ENCODE measurements at places on chromosomes 5 and 9.

DNA sequence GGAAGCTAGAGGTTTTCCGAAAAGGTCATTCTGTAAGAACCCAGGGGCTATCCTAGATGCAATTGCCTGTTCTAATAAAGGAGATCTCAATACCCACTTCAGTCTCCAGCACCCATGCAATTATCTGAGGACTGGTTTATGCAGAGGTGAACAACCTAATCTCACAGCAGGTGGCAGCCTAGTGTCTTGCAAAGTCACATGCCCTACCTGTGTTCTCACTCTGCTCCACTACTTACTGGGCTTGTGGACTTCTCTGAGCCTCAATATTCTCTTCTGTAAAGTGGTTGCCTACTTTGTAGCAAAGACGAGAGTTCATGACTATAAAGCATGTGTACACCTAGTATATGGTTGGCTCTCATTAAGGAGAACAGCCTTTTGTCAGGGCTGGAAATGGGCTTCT is 21.0 kb upstream of the ALDH1B1 start:
- DNase-seq = no peak

DNA sequence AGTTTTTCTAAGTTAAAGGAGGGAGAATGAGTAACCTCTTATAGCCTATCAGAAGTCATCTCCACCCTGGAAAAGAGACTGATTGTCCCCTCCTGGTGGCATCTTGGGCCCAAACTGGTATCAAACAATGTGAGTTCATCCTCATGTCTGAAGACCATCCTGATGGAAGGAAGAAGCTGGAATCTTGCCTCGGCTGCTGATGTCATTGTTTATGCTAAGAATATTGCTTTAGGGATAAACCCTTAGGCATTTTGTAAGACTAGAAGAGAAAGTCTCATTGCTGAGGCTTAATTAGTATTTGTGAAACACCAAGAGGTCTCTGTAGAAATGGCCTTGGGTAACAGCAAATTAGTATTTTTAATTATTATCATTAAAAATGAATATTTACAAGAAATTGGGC is 65.7 kb upstream of the KCNN2 start:
- no peak for DNase-seq

- DNase-seq = no peak
Measured at GRCh38 chr9:121499427-121500164, at the start of gene GGTA1. Gene GGTA1, minus strand, starts transcription at chr9:121499844. Its CDS starts 31,922 bp downstream, at chr9:121467922.

GRCh38 chr5:9245071-9245470 is 300.8 kb downstream of the SEMA5A start:
- no peak for DNase-seq

DNA sequence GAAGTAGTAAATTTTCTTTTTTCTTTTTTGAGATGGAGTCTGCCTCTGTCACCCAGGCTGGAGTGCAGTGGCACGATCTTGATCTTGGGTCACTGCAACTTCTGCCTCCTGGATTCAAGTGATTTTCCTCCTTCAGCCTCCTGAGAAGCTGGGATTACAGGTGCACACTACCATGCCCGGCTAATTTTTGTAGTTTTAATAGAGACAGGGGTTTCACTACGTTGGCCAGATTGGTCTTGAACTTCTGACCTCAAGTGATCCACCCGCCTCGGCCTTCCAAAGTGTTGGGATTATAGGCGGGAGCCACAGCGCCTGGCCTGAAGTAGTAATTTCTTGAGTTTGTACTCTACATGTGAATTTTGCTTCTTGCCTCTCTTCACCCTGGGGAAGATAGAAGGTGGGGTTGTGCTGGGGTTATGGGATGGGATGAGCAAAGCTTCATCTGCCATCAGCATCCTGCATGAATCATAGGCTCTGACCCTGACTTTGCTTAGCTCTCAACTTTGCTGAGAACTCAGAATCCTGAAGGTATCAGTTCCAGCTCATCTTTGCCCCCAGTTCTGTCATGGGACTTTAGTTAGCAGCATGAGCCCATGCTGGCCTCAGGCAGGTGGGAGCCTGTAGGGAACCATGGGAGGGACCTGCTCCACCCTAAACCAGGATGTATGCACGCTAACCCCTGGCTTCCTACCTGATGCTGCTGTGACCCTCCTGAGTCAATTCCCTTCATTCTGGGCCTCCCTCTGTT is 9.3 kb upstream of the CCL21 start:
- DNase-seq = no peak

DNA sequence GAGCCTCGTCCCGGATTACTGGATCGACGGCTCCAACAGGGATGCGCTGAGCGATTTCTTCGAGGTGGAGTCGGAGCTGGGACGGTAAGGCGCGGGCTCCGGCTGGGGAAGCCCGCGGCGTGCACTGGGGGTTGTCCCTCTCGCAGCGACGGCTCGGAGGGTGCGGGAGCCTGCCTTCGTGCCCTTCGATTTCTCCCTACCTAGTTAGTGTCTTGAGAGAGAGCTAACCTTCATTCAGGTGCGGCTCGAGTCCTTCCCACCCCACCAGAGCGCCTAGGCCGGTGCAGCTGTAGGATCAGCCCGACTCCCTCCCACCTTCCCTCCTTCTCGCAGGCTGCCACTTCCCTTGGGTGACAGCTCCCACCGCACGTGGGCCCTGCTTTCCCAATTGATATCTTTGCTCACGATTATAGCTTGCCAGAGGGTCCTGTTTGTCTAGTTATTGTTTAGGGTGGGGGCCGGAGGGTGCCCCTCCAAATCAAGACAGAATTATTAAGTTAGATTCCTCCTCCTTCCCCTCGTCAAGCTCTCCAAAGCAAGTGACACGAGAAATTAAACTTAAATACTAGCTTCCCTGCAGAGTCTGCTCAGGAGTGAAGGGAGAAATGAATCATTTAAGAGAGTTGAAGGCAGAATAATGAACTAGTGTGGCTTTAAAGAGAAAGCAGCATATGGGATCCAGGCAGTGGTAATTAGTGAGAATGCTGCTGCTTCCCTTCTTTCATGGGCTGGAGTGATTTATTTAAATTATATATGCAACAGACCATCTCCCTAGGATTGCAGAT is 569 bp downstream of the CAMK4 start:
- no peak for DNase-seq

DNA sequence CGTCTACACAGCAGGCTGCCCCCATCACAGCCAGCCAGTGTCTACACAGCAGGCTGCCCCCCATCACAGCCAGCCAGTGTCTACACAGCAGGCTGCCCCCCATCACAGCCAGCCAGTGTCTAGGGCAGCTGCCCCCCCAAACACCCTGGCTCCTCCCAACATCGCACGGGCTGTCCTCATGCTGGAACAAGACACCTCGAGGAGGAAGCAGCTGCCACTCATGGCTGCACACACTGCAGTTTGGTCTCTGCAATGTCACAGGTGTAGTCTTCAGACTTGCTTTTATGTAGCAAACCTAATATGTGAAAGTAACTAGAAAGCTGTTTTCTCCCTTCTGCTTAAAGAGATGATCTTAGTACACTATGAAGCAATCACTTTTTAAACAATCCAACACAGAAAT is 9.7 kb downstream of the LRRC14B start:
- DNase-seq = no peak

DNA sequence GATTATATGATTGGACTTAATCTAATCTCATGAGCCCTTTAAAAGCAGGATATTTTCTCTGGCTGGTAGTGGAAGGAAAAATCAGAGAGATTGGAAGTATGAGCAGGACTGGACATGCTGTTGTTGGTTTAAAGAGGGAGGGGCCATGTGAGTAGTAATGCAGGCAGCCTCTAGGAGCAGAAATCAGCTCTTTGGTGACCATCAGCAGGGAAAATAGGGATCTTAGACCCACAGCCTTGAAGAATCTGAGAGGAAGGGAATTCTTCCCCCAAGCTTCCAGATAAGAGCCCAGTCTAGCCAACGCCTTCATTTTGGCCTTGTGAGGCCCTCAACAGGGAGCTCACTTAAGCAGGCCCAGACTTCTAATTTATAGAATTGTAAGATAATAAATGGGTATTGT is 9.5 kb downstream of the SH3GL2 start:
- no peak for DNase-seq

DNA sequence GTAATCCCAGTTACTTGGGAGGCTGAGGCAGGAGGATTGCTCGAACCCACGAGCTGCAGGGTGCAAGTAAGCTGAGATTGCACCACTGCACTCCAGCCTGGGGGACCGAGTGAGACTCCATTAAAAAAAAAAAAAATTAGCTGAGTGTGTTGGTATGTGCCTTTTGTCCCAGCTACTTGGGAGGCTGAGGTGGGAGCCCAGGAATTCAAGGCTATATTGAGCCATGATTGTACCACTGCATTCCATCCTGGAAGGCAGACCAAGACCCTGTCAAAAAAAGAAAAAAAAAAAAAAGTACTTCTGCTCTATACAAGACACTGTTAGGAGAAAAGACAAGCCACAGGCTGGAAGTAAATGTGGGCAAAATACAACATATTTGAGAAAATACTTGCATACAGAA is 68.5 kb upstream of the FBXW11 start:
- no peak for DNase-seq
